Activated gamma-delta T cell (primary cell): ENCODE measurements at places on chromosomes 7 and 10.
A peak's percentile ranks its signal among the peaks of the same experiment; 100 is the strongest.

- DNase-seq: no peak
Observed at GRCh38 chr7:32217341-32218153, 147.3 kb upstream of the PDE1C start.

GRCh38 chr10:12349629-12350166 lies 351 bp downstream of the CAMK1D start:
- no peak for DNase-seq

DNA sequence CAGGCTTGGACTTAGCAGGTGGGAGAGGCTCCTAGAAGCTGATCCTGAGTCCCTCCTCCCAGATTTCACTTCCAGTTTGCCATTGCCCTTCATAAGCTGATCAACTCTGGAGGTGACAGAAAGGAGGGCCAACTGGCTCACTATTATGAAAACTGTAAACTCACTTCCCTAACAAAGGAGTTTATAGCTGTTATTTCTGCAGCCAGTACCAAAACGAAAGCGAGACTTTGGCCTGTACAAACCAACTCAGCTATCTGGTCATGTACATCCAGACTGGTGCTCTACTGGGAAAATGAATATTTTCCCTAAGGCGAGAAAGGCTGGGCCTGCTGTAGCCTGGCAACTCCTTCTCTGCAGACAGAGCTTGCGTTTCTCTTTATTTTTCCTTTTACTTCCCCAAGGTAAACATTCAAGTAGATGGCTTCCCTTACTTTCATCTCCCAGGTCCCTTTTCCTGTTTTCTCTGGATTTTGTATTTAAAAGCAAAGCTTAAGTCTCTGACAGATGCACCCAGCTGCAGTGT lies 54.7 kb downstream of the GALNT17 start:
- no peak for DNase-seq

DNA sequence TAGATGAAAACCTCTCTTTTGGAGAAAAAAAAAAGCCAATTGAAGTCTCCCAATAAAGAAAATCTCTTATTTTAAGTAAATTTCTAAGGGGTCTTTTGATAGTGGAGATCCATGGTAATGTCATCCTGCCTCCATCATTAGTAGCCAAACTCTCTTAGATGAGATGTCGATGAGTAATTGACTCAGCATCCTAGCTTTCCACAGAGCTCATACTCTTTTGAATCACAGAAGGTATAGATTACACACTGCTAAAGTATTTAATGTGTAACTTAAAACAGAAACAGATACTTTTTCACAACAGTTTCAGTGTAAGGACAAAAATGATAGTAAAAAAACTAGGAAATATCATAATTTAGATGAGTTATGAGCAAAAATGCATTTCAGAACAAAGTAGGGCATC lies 19.4 kb downstream of the MAGI2 start:
- no peak for DNase-seq

GRCh38 chr7:17150018-17150417 lies 148.4 kb upstream of the AHR start:
- no peak for DNase-seq

DNA sequence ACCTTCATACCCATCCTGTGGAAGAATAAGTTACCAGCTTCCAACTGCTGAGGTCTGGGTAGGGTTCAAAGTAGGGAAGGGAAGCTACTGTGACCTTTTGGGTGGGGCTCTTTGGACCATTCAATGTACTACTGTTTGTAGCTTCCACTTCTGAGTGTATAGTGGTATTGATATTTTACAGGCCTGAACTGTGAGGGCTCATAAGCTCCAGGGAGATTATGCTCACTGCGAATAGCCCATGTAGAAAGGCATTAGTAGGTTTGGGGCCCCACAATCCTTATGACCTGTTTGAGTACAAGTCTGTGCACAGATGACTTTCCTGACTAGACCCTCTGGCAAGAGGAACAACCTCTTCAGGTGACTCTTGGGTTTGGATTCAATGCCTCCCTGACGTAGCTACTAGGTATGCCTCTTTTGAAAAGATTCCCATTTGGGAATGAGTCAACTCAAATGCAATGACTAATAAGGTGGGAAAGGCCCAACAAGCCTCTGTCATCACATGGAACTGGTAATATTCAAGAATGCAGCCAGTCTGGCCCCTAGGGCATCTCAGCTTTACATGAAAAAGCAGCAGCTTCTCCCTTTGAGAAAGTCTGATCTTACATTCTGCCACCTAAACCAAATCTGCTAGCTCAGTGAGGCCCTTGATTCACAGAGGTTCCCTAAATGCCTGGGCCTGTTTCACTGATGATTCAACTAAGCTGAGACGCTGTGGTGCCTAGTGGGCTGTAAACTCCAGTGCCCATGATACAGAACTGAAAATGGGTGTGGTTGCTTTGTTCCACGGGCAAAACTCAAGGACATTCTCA lies 79.8 kb downstream of the ABI1 start:
- DNase-seq: no peak

GRCh38 chr10:102832987-102833386 lies 4.2 kb downstream of the CYP17A1 start:
- no peak for DNase-seq

DNA sequence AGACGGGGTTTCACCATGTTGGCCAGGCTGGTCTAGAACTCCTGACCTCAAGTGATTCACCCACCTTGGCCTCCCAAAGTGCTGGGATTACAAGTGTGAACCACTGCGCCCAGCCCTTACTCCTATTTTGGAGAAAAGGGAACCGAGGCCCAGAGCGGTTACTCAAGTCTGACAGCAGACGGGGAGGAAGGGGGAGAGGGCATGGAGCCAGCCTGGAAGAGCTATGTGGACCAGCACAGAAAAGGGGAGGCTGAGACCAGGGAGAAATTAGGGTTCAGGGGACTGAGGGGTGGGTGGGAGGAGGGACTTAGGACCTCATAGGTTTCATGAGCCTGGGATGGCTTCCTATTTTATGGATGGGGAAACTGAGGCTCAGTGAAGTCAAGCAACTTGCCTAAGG lies 1.5 kb downstream of the SFRP5 start:
- DNase-seq: no peak

DNA sequence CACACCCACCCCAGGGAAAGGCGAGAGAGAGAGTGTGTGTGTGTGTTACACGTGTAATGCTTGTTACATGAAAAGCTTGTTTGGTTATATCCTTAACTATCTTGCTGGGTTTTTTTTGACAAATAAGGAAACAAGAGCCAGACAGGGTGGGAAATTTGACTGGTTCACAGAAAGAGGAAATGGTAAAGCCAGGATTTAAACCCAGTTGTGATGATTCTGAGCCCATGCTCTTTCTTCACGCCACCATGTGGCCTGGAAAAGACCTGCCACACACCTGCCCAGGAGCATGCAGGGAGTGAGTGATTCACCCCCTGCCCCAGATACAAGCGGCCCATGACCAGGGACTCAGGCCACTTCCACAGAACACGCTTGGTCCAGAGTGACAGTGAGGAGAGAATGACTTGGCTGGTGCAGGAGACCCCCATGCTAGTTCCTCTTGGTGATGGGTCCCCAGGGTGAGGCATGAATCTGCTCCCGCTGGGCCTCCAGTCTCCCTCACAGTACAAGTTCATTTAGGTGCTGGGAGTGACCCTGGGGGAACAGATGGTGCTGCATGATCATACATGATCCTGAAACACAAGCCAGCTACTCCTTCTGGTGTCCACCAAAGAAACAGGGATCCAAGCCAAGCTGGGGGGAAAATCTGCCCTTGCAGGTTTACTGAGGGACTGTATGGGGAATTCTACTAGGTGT lies 21.0 kb upstream of the EIF5AL1 start:
- DNase-seq: no peak

- no peak for DNase-seq
Observed at GRCh38 chr7:137909042-137909441, 62.3 kb upstream of the DGKI start.

- DNase-seq: no peak
Observed at GRCh38 chr10:75788394-75789205, 357.2 kb downstream of the LRMDA start.

DNA sequence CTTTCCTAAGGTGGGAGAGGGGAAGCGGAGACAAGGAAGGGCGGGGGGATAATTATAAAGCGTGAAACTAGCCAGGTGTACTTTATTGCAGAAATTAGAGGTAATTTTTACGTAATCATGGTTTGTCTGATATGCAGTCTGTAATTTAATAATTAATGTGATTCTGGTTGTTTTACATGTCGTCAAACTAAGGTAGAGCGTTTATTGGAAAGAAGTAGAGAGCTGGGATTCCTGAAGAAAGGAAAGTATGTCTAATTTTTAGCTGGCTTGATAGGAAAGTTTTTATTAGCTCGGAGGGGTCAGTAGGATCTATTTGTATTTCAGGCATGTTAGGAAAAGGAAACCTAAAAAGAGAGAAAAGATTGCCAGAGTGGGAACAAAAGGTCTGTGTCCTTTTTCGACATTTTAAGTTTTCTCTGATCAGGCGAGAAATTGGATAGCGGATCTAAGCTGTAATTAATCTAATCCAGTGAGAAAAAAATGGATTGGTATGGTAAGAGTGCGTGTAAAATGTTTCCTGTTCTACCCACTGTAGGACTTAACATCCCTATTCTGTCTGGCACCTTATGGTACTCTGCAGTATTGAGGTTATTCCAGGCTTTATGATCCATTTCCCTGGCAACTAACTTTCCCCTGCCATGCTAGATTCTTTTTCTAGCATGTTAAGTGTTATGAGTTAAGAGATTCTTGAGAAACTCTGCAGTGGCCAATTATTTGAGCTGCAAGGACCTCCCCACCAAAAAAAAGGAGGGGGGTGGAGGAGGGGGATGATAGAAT lies 1.4 kb downstream of the CELF2 start:
- no peak for DNase-seq

DNA sequence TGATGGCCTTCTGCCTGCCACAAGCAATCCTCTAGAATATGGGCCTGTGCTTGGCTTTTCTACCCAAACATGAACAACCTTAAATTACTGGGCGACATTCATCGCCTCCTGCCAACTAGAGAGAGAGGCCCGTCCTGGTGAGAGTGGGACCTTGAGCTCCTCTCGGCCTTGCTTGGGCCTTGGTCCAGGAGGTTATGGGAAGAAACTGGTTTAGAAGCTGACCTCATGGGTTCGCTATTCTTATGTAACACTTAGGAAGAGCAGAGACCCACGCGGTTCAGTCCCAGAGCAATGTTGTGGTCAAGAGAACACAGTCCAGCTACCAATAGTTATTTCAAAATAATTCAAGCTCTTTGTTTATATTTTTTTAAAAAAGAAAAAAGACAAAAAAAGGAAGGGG lies 176.3 kb upstream of the ZNF32 start:
- no peak for DNase-seq

DNA sequence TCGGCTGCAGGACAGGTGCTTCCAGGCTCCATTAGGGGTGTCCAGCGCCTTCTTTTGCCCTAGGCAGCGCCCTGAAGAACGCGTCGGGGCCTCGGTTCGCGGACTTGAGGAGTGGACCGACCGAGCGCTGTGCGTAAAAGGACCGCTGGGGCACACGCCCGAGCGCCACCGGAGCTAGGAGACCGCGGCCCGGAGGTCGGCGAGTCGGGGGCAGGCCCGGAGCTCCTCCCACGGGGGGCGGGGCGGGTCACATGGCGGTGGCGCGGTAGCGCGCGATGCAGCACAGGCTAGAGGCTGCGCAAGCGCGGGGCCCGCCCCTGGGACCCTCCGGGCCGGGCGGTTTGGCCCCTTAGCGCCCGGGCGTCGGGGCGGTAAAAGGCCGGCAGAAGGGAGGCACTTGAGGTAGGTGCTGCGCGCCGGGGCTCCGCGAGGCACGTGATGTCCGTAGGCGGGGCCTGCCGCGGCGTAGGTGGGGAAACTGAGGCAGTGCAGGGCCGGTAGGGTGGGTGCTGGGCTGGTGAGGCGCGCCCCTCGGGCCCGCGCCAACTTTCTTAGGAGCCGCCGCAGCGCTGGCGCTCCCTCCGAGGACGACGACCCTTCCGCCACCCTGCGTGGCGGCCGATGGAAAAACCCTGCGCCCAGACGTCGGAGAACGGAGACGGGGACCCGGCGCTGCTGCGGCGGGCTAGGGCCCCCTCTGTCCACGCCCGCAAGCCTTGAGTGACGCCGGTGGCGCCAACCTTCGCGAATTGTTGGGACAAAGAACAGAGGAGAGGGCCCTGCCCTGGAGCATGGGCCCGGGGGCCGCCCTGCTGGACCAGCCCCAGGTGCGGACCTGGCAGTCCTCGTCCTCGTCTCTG lies at the start of gene PRXL2A:
TSS of gene PRXL2A (plus strand) at position 310 of the 860 bp plus-strand sequence. CDS start 11,917 bp downstream, outside the sequence.
- DNase-seq: peak; percentile 51

DNA sequence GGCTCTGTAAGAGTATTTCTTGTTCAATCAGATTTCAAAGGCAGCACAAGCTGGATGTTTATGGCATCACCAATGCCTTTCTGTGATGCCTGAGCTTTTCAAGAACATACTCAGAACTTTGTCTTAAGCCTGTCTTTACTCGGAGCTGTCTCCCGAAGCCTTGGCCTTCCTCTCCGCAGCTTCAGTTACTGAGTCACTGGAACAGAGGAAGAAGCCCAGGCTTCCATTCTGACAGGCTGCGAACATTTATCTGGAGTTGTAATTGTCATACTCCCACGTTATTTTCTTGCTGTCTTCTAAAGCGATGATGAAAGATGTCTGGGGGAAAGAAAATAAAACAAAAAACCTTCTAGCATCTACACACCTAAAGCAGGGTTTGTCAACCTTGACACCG lies 43.9 kb downstream of the GRK5 start:
- DNase-seq: no peak

DNA sequence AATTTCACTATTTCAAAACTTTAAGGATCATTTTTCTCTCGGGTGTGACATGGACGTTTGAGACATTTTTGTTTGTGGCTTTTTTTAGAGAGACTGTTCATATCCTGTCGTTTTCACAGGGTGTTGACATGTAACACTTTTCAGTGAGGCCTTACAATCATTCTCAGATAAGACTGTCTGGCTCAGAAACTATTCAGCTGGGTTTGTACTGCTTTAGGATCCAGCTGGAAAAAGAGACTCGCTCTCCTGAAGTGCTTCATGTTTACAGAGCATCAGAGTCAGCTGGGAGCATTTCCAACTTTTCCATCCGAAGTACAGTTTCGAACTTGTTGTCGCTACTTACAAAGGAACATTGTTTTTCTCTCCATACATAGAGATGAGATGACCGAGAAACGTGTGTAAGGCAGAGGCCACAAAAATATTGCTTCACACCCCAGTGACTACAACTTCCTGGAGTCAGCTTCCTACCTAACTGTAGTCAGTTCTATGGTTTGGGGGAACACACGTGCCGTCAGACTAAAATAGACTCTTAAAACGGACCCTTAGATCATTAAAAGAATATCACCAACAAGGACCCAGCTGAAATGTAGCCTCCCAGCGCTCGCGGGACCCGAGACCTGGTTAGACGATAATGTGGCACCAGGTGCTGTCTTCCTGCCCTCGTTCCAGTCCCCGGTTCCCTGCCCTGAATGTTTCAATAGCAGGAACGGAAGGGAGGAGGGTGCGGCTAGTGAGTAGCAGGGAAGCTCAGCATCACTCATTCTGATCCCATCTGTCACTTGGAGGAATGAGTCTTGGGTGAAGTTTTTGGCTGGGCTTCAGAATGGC lies 78.0 kb downstream of the MKI67 start:
- DNase-seq: no peak
